ENCODE measurements at places on chromosomes 7 and 10.

- DNase-seq = no peak
Observed at GRCh38 chr7:69418869-69419670, 179.2 kb upstream of the AUTS2 start.

DNA sequence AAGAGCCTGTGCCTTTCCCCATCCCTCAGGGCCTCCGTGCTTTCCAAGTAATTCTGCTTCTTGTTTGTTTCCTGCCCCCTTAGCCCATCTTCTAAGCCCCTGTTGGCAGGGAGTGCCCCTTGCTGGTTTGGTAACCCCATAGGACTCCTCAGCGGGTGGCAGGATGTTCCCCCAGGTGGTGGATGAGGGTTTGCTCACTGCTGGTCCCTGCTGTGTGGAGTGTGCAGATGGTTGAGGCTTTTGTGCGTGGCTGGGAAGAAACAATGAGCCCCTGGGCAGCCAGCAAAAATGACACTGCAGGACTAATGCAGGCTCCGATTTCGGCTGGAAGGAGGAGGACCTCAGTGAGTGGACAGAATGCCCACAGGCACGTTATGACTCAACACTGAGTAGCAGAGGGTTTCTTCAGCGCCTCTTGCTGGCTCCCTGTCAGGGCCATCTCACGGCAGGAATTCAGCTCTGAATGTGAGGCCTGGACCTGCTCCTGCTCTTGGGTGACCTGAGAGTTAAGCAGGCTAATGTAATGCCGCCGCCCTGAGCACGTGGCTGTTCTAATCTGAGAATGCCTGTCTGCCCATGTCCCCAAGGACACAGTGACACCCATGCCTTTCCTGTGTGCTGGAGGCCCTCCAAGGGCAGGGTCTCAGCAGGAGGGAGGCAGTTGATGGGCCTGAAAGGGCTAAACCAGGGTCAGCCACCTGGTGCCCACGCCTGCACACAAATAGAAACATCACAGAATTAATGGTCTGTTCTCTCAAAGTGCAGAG lies 16.6 kb downstream of the BAG3 start:
- no peak for DNase-seq

GRCh38 chr7:101633511-101633910 lies 4.4 kb upstream of the MYL10 start:
- no peak for DNase-seq

DNA sequence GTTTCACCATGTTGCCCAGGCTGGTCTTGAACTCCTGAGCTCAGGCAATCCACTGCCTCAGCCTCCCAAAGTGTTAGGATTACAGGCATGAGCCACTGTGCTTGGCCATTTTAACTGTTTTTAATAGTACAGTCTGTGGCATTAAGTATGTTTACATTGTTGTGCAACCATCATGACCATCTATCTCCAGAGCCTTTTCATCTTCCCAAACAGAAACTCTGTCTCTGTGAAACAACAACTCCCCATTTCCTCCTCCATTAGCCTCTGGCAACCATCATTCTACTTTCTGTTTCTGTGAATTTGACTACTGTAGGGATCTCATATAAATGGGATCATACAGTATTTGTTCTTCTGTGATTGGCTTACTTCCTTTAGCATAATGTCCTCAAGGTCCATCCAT lies 48.3 kb upstream of the SEPHS1 start:
- DNase-seq = no peak

DNA sequence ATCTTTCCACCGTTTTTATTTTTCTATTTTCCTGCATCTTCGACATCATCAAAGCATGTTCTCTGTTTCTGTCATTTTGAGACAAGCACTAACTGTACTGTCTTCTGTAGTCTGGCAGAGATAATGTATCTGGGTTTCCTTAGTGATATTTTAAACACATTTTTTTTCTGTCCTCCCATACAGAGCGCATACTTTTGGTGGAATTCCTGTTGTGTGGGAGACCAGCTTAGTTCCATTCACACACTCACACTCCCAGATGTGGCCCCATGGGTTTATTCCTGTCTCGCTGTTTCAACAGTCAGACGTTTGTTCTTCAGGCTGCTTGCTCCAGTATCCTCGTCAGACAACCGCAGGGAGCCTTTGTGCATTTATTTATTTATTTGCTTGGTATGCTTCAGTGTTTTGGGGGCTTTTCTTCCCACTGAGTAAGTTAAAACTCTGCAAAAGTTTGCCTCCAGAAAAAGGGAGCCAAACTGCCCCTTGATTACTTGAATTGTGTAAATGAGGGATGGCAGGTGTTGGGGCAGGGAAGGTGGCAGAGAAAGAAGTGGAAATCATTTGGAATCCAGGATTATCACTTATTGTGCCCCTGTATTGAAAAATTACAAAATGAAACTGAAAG lies 456.8 kb upstream of the KLF6 start:
- DNase-seq = no peak

- DNase-seq = no peak
Observed at GRCh38 chr10:86316990-86317389, 49.6 kb downstream of the GRID1 start.

DNA sequence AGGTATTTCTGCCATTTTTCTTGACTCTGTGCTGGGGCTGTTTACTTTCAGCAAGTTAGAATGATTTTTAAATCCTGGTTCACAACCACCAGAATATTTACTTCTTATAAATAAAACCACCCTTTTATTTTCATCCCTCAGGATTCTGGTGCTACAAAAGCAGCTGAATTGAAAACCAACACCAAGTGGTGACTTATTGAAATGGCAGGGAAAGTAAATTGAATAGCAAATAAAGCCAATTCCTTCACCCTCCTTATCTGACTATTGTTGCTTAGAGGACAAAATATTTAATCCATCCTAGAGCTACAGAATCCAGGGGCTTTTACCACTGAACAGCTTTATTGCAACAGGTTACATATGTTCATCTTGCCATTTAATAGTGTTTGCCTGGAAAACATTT lies 828.6 kb upstream of the GHITM start:
- DNase-seq = no peak

DNA sequence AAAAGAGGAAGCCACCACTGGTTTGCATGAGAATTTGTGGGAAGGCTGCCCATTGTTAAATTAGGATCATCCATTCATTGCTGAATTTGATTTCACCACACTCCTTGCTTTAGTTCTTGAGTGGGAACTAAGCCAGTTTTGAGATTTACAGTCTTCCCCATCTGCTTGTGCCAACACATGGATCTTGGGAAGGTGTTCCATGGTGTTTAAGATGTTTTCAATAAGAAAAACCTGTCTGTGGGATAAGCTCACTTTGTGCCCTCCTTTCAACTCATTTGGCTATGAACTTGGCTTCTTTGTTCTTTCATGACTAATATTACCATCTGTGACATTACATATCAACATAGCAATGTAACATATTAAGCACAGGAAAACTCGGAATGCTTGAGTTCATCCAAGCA lies 73.2 kb downstream of the INHBA start:
- no peak for DNase-seq

DNA sequence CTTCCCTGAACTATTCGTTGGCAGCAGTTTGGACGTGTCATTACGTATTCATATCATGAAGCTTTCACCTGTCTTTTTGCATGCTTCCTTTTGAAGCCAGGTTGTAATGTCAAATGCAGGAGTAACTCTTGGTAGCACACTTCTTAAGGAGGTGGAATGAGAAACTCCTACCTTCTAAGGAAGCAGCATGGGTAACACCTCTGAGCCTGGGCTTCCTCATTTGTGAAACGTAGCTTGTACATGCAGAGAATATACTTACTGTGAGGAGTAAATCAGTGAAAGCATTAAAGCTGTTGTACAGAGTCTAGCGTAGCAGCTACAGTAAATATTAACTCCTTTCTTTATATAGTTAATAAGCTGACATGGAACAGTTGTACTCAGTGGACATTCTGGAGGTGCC lies 21.1 kb downstream of the CUL1 start:
- DNase-seq = no peak

GRCh38 chr10:17455015-17455520 lies 673 bp upstream of the ST8SIA6 start:
- no peak for DNase-seq

- no peak for DNase-seq
Observed at GRCh38 chr10:77147871-77148270, 489.7 kb downstream of the KCNMA1 start.

Measured in stimulated activated CD4-positive, alpha-beta T cell treated with anti-CD3 and anti-CD28 coated beads, TNF-alpha, amount 100 ng/mL, for 48 hours (primary cell).